Posterior cingulate gyrus (tissue), 11 donors: ENCODE measurements at places on chromosomes 5 and 9.

DNA sequence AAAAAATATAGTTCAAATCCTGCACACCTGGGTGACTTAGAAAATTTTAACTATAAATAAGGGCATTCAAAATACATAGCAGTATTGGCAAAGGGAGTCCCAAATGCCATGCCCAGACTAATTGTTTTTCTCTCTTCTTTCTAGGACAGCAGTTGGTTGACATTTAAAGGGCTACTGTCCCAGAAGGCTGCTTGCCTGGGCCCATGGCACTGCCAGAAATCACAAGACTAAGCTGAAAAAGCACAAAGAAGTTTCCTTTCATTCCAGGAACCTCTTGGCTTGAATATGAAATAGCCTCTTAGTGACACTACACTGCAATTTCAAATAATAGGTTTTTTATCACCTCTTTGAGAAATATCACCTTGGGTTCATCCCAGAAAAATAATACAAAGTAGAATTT lies 388.9 kb upstream of the TRPC7 start:
- no peak for DNase-seq

GRCh38 chr5:112419986-112420864 lies 1.1 kb upstream of the EPB41L4A start:
- peak; percentile 74 for DNase-seq

- no peak for DNase-seq
Observed at GRCh38 chr5:5736007-5736406, 313.5 kb downstream of the ICE1 start.

GRCh38 chr9:17490110-17490509 lies 88.8 kb upstream of the SH3GL2 start:
- DNase-seq = no peak

DNA sequence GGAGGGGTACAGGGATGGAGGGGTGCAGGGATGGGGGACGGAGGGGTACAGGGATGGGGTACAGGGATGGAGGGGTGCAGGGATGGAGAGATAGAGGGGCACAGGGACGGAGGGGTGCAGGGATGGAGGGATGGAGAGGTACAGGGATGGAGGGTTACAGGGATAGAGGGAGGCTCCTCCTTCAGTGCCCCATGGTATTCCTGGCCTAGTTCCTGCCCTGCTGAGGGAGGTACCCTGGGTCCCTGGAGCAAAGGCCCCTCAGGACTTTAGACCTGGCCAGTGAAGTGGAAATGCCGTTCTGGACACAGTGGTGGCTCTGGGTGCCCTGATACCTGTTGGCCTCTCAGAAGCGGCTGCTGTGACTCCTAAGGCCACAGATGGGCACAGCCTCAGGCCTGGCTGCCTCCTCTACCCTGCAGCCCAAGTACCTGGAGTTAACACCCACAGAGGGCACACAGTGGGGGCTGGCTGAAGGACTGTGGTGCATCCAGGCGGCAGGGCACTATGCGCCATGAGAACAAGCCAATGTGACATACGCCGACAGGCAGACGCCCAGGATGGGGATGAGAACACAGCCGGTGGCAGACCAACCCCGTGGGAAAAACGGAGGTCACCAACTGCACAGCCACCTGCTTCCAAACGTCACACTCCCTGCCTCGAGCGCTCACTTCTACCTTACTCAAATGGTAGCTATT lies 8.4 kb downstream of the PTGES2 start:
- no peak for DNase-seq

GRCh38 chr5:31186672-31187267 lies 6.7 kb upstream of the CDH6 start:
- DNase-seq = no peak

DNA sequence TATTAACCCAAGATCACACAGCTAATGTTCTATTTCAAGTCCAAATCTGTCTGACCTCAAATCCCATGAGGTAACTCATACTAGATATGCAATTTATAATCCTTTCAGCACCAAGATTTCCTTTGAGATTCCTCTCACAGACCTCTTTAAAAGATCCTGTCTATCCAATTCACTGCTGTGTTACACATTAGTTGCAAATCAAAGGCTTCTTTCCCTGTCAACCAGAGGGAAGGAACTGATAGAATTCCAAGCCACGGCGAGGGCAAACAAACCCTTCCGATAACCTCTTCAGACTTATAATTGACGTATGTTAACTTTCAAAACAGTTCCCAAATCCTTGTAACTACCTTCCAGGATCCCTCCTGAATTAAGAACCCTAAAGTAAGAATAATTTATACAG lies 168.9 kb downstream of the DRD1 start:
- no peak for DNase-seq

GRCh38 chr9:4297151-4297785 lies 2.6 kb downstream of the GLIS3 start:
- DNase-seq = peak; percentile 28

DNA sequence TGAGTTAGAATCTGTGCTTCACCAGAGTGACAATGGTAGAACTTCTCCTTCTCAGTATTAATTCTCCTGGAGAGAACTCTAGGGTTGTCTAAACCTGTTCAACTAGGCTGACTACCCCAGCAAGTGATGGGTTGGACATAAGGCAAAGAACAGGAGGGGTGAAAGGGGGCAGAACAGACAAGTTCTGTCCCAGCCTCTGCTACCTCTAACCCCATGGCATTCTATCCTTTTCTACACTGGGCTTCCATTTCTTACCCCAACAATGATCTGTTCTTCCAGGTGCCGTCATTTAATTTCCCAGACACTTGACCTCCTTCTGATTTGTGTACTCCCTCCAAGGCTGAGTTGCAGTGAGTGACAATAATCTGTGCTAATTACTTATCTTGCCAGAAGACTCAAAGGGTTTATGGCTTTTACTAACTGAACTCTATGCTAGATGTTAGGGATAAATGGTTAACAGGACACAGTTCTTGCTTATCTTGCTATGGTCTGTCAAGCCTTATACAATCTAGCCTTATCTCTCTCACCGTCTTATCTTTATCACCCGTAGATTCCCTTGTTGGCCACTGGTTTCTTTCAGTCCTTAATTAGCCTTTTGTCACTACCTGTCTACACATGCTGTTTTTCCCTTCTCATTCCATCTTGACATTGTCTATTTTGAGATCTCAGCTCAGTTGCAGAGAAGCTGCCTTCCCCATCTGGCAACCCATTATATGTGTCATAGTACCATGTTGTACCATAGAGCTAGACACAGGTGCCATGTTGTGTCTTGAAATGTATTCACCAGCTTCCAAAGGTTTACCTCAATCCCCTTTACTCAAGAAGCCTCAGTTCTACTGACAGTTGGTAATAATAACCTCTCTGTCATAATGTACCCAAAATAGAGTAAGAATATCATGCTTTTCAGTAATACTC lies 10.0 kb upstream of the MATR3 start:
- DNase-seq = no peak

- no peak for DNase-seq
Observed at GRCh38 chr5:15510092-15510491, 10.1 kb downstream of the FBXL7 start.

GRCh38 chr5:118327389-118327788 lies 661.0 kb downstream of the DTWD2 start:
- no peak for DNase-seq

DNA sequence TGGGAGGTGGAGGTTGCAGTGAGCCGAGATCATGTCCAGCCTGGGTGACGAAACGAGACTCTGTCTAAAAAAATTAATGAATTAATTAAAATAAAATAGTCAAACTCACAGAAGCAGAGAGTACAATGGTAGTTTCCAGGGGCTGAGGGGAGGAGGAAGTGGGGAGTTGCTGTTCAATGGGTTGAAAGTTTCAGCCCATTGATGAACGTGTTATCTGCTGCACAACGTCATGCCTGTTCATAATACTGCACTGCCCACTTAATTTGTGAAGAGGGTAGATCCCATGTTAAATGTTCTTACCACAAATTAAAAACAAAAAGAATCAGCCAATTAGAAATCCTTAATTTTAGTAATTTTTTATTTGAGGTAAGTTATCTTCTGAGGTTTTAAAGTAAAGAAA lies 16.4 kb upstream of the RUFY1 start:
- DNase-seq = no peak

- peak; percentile 70 for DNase-seq
Observed at GRCh38 chr5:173671121-173671949, 54.9 kb upstream of the BOD1 start.

GRCh38 chr9:133514460-133515239 lies 10.1 kb downstream of the MYMK start:
- peak; percentile 63 for DNase-seq
